ENCODE measurements at places on chromosomes 4 and X.

GRCh38 chrX:11760958-11761357, 2.9 kb downstream of the MSL3 start:
- DNase-seq = no peak

- DNase-seq = peak; percentile 3
Observed at GRCh38 chrX:80648023-80648422, 161.7 kb downstream of the BRWD3 start.

DNA sequence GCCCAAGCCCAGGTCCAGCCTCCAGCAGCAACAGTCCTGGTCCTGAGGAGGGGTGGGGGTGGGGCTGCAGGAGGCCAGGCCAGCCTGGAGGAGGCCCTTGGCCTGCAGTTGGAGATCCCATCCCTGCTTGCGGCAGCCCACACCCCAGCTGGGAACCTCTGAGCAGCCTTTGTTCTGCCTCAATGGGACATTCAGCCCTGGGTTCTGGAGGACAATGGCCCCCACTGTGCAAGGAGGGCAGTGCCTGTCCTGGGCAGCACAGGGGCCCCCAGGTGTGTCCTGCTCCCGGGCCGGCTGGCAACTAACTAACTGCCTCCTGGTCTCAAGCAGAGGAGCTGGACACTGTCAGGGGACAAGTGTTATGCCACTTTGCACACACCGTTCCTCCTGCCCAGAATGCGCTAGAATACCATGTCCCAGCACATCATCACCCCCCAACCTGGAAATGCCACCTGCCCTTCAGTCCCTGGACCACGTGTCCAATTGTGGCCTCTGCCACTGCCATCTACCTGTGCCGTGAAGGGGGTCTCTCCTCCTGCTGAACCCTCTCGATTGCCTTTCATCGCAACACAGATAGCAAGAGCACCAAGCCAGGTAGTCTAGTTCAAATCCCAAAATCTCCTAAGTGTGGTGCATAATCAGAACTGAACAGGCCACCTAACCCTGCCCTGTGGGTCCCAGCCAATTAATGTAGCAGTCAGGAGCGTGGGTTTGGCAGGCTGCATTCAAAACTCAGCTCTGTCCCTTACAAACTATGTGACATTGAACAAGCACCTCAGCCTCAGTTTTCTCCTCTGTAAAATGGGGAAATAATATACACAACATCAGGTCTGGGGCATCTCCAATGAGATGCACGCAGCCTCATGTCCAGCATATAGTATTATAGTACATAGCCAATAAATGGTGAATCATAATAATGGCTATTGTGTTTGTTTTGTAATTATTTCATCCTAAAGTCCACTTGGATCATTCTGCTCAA, 8.8 kb downstream of the PPP2R2C start:
- no peak for DNase-seq

DNA sequence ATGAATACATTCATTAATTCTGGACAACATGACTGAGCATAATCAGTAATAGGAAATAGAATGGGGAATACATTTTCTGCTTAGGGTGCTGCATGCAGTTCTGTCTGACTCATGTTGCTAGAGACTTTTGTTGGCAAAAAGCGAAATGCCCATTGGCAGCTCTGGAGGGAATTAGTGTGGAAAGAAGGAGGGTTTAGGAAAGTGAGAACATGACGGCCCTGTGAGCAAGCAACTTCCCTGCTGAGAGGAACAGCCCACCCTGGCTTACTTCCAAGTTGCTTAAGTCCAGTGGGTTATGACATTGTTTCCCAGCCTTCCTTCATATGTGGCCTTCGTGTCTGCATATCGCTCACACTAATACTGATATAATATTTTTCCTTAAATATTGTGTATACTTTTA, 13.8 kb downstream of the MAD2L1 start:
- peak; percentile 99 for DNase-seq

- no peak for DNase-seq
Observed at GRCh38 chr4:41734371-41734770, 14.2 kb downstream of the PHOX2B start.

DNA sequence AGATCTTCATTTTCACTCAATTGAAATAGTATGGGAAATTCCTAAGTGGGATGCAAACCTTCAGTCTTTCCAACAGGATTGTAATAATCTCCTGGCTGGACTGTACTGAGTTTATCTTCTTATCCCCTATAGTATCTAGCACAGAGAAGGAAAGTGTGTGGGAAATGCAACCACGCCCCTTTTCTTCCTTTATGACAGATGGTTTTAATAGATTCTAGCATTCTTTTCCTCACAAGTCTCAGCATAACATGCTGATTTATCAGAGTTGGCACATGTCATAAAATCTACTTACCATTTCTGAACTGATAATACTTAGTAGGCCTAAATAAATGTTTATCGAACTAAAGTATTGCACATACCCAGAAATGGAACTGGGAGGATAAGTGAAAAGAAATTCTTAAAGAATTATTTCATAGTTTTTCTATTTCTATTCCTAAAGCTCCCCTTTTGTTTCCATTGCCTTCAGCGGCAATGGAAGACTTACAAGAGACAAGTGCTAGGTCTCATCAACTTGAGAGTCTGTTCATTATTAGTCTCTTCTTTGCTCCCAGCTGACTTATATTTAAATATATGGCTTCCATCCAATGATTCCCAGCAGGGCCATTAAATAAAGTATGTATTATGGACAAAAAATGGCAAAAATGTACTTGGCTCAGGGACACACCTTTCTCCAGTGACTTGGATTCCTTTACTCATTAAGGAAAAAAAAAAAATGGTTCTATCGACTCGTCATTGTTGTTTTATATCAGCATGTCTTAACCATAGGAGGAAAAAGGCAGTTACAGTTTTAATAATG, 484.5 kb downstream of the IL1RAPL1 start:
- no peak for DNase-seq

- DNase-seq = peak; percentile 50
Observed at GRCh38 chrX:16022580-16023200, 100.7 kb upstream of the GRPR start.

DNA sequence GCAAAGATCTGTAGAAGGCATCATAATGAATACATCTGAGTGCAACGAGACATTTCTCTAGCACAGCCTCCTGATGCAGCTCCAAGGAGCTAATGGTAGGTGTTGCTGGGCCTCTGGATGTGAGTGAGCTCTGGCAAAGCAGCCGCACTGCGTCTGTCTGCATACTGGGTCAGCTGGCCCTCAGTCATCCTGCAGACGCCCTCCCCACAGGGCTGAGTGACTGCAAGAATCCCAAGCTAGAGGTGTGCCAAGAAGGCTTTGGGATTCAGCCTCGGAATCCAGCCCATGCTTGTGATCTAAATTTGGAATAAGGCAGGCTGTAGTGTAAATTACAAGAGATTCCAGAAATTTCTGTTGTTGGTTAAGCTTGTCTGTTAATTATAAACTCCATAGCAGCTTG, 18.5 kb downstream of the HERC3 start:
- DNase-seq = peak; percentile 56

DNA sequence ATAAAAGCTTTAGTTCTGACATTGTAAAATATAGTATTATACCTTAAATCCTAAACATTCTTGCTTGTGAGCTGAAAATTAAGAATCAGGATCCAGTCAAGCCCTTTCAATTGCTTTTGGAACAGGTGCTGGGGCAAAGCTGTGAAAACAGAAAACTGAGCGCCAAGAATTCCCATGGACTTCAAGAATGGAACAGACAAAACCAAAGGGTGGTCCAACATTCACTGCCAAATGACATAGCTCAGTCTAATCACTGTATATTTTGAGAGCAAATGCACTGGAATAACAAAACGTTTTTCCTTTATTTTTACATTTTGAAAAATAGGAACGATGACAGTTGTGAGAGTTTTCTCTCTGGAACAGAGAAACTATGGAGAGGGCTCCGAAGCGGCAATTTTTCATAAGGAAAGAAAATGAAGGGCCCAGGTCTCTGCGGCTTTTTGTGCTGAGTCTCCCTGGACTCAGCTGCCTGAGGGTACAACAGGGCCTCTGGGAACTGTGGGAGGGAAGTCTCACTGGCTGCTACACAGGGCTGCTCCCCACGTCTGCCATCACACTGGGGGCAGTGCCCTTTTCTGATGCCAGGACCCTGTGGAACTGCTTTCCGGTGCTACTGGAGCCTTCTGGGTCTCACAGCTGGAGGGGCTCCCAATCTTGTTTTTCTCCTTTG, 56.0 kb upstream of the BMPR1B start:
- DNase-seq = no peak

DNA sequence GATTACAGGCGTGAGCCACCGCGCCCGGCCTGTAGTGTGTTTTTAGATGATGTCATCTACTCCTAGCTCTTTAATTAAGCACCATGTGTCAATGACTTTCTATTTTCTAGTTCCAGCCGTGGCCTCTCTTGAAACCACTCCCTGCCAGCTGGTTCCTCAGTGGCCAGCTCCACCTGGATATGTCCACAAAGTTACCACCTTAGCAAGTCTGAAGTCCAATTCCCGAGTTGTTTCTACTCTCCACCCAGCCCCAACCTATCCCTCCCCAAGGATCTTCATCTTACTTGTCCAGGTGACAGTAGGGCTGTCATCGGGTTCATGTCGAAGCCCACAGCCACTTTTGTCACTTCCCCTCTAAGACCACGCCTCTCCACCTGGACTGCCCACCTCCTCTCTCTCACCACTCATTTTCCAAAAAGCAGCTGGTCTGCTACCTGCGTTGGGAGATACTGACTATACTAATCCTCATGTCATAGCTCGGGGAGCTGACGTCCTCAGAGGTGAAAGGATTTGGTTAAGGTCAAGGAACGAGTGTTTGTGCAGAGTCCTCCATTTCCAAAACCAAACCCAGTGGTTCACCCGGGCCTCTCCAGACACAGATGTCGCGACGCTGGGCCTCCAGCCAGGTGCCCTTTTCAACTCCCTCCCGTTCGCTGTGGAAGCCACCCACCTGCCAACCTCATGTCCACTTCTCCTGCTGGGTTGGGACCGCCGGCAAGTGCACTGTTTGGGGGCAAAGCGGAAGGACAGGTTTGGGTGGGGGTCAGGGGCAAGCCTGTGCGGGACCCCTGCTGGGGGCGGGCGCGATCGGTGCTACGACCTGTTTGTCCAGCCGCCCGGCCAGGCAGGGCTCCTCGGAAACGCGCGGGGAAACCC, 704 bp downstream of the FAM3A start:
- DNase-seq = no peak

GRCh38 chr4:137421796-137422195, 110.5 kb downstream of the PCDH18 start:
- peak; percentile 37 for DNase-seq

DNA sequence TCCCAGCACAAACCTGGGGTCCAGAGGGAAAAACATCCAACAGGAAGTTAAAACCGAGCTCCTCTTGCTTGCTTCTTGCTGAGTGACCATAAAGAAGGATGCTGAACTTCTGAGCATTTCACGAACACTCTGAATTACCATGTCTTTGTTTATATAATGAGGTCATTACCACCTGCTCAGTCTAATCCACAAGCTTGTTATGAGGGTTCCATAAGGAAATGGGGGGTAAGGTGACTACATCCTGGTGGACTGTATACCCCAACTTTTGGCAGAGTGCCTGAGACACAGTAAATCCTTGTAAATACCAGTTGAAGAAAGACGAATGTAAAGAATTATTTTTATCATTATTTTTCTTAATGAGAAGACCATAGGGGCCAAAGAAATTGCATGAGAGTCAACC, 16.8 kb downstream of the CCDC149 start:
- DNase-seq = no peak

DNA sequence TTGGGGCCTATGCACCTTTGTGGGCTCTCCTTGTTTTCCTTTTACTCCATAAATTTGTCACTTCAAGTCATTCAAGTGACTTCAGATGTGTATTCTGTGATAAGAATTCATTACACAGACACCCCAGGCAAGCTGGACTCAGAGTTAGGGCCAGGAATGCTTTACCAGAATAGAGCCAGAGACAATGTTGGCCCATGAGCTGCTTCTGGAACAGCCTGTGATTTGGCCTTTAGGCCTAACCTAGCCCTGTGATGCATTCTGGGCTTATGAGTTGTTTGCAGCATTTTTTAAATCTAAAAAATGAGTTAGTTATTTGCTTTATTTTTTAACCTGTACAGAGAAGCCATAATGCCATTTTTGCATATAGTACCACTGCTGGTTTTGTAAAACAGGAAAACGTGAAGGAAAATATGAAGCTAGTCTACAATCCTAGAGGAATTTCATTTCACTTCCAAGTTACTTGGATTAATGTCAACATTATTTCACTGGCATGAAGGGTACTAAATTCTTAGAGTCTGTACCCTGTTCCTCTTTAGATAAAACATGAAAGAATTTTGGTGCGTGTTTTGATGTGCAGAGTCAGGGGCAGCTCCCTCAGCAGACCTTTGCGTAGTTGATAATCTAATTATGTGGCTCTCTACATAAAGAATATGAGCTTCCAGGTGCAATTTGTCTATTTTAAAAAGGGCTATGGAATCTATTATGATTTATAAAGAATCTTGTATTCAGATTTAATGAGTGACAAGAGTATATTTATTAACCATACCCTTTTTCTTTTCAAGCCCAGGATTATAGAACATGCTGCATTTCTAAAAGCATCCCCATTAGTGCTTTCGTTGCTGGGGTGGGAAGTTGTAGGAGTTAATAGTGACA, 84.7 kb downstream of the ARHGAP10 start:
- no peak for DNase-seq

DNA sequence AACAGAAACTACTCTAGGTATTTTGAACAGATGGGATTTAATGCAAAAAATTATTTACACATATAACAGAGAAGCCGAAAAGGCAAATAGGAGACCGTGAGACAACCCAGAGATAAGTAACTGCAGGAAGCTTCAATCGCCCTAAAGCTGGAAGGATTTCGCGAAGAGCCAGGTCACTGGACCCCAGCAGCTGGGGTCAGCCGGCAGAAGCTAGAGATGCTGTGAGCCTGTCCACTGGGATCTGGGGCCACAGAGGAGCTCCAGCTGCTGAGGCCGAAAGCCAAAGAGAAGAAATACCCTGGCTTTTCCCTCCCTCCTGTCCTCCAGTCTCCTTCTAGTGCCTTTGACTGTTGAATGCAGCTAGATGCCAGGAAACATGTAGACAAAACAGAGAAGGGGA, 192.8 kb upstream of the BCOR start:
- no peak for DNase-seq

DNA sequence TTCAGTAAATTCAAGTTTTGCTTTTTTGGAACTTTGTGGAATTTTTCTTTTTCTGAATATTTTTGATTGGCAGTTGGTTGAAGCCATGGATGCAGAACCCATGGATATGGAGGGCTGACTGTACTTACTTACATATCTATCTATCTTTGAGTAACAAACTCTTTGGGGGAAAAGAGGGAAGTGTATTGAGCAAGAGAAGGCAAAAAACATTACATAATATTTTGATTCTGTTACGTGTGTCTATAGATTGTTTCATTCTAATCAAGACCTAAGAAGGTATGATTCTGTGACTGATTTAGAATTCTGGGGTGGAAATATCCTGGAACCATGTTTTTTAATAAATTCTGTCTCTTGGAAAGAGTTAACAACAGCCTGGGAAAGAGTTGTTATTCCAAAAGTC, 31.5 kb downstream of the GRSF1 start:
- no peak for DNase-seq

GRCh38 chr4:42955746-42956505, 63.4 kb downstream of the GRXCR1 start:
- DNase-seq = no peak

- no peak for DNase-seq
Observed at GRCh38 chr4:144357975-144358374, 217.5 kb upstream of the GYPA start.

Data from amniotic epithelial cell (primary cell).